Activated T-cell treated with anti-CD3 and anti-CD28 coated beads, Interleukin-2, amount 50 U/mL, for 4 hours (primary cell): ENCODE measurements at places on chromosomes 13 and 19.

DNA sequence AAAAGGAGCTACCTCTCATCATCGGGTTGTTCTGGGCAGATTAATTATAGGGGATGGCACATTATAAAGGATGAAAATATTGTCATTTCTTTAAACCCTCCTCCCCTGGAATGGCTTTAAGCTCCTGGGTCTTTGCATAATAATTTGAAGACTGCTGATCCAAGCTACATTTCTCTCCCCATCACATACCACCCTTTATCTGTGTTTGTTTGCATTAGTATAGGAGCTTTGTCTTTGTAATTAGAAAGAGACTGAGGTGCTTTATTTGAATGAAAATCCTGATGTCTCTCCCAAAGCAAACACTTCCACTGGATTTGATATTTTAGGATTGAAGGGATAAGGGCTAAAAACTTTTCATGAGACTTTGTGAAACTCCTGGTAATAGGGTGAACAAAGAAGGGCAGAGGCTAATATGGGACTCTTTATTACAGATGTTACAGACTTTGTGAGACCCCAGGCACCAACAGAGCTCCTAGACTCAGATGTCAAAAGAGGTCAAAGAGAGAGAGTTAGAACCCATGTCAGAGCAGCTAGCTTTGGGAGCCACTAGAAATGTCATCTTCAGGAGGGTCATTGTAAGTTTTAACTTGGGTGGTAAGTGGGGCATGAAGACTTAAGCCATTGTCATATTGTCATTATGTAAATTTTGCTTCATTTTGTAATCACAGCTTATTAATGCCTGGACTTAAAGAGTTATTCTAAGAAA, 75.3 kb upstream of the RXFP2 start:
- DNase-seq = no peak

- DNase-seq = no peak
These were observed 627.9 kb upstream of the KLF12 start for GRCh38 chr13:74761801-74762757.

- DNase-seq = no peak
These were observed 27.7 kb upstream of the UBL3 start for GRCh38 chr13:29878101-29878500.

- DNase-seq = no peak
These were observed 84.0 kb downstream of the ATP11A start for GRCh38 chr13:112773601-112774447.

- DNase-seq = no peak
These were observed 32.9 kb upstream of the IGSF23 start for GRCh38 chr19:44580366-44580895.

- DNase-seq = no peak
These were observed 25.7 kb downstream of the CNMD start for GRCh38 chr13:52713894-52714293.

DNA sequence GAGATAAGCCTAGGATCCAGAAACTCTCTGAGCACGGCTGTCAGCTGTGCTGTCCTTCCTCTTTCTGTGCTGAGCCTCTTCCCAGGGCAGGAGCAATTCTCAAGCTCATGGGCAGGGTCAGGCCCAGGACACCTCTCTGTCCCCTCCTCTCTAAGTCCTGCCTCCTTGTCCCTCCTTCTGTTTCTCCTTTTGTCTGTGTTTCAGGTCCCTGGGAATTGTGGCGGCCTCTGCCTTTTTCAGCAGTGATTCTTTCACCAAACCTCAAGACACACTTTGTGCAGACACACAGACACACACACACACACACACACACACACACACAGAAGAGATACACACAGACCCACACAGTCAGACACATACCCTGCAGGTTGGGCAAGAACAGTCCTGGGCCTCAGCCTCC, at the start of gene PSG1:
Gene PSG1, minus strand, starts transcription at position 101 of the 400 bp plus-strand sequence. CDS start 132 bp downstream, outside the sequence.
- DNase-seq = no peak

DNA sequence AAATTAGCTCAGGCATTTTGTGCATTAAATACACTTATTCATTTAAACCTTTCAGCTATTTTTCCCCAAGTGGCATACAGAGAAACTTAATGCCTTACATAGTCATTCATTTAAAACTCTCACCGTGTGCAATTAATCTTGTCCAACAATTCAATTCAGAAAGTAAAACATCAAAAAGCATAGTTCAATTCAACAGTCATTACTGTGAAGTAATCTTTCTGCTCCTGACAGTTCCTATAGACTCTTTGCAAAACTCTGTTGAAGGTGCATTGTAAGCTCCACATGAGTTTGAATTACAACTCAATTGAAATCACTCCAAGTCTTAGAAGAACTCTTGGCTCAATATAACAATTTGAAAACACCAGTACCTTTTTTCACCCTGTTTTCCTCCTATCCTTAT, 228.3 kb downstream of the DACH1 start:
- no peak for DNase-seq

- no peak for DNase-seq
These were observed 36.4 kb upstream of the TNFAIP8L1 start for GRCh38 chr19:4602915-4603314.

GRCh38 chr13:101341464-101341863, 74.8 kb downstream of the NALCN start:
- no peak for DNase-seq

- DNase-seq = no peak
These were observed 12.2 kb upstream of the UBE2L5 start for GRCh38 chr13:30409886-30410704.

DNA sequence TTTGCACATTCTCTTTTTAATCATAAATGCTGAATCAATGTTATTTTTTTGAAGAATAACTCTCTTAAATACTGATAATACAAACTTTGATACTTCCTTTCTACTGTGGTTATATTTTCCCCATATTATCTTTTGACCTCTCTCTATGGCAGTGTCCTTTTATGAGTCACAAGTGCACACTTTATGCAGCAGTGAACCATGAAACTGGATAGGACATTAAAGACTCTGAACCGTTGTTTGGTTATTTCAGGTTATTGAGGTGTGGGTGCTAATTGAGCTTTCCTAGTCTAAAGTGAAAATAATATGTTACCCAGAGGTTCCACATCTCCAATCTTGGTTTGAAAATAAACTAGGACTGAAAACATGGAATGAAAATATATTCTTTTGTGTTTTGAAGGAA, 71.4 kb downstream of the DGKH start:
- no peak for DNase-seq
